Sciatic nerve (tissue), 2 donors: ENCODE measurements at places on chromosomes 16 and 17. TPM values are rescaled to one million over a fixed set of nuclear protein-coding genes. Genes with fewer than 3 reads are reported as not detected.
A peak's percentile ranks its signal among the peaks of the same experiment; 100 is the strongest.

GRCh38 chr16:81626181-81626674 is 152.9 kb upstream of the PLCG2 start:
- no peak for DNase-seq

DNA sequence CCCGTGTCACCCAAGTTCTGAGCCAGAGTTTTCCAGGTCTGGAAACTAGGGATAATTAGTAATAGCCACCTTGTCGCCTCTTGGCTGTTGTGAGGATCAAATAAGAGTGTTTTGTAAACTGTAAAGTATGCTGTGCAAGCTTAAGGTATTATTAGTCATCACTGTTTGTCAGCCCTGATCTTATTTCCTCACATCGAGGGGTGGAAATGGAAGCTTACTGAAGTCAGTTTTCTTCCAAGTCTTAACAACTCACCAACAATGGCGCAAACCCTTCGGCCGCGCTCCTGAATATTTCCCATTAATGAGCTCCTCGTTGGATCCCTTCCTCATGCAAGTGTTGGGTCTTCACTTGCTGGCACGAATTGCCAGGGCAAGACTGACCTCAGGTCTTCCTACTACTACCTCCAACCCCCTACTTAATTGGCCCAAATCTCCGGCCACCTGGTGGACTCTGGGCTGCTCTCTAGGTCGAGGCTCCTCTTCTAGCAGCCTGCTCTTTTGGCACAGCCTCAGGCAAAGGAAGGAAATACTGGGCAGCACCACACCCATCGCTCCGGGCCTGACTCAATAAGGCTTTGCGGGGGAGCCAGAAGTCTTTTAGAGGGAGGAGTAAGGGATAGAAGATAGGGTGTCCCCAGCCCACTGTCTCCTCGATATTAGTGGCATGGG is 885 bp upstream of the SLC35B1 start:
- DNase-seq = no peak

GRCh38 chr16:5349101-5349500 is 251.5 kb upstream of the EEF2KMT start:
- DNase-seq = no peak

GRCh38 chr16:19265380-19265930 is 20.1 kb upstream of the CLEC19A start:
- DNase-seq = no peak

DNA sequence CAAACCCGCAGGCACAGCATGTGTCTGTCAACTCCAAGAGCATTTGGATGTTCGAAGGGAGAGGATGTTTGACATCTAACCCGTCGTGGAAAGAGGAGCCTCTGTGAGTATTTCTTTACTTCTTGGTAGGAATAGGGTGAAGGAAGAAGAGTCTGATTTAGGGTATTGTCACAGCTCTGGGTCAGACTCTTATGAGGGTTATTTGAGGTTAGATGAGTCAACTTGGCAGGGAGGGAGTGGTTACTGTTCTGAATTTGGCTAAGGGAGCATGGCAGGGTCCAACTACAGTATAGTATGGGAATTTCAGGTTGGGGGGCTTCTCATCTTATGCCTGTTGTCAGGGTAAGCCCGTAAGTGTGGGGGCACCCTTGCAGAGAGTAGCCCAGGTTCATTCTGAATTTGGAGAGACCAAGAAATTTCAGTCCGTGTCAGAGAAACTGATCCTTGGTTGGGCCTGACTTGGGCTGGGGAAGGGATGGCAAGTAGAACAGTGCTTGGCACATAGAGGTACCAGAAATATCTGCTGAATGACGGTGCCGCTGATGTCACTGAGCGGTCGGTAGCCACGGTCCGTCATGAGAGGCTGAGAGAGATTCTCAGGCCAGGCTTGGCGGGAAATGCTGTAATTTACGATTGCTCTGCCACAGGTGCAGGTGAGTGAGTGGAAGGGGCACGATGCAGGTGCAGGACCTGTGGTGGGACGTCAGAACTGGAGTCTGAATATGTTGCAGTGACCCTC is 43.2 kb downstream of the MYH3 start:
- no peak for DNase-seq

GRCh38 chr16:75909746-75910145 is 183.5 kb upstream of the CPHXL start:
- no peak for DNase-seq

- no peak for DNase-seq
Observed at GRCh38 chr17:80698297-80698696, 153.7 kb downstream of the RPTOR start.

DNA sequence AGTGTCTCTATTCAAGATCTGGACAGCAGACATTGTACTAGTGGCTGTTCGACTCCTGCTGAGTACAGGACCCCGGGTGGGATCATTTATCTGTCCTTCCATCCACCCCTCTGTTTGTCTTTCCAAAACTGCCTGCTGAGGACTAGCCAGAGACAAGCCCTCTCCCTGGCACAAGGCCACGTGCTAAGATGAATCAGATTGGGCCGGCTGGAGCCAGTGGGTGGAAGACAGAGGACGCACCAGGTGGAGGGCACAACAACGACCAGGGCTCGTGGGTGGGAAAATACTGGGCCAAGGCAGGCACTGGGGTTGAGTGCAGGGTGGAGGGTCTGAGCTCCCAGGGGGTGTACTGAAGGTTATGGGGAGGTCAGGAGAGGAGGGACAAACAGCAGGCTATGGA is 1.4 kb upstream of the CA7 start:
- DNase-seq = peak; percentile 54

- no peak for DNase-seq
Observed at GRCh38 chr16:67449336-67449735, 18.4 kb downstream of the HSD11B2 start.

GRCh38 chr16:27241658-27242057 is 26.9 kb downstream of the NSMCE1 start:
- DNase-seq = no peak

The PROCA1 gene
- total RNA-seq = 7.6 TPM

The BICDL2 gene
- 0.22 TPM for total RNA-seq

The KRTAP4-3 gene
- not detected for total RNA-seq

The RPL26 gene
- 1,229 TPM for total RNA-seq

The SYCE1L gene
- total RNA-seq = 3.9 TPM

The CHP2 gene
- 22.6 TPM for total RNA-seq

The TBX2 gene
- 42.4 TPM for total RNA-seq

The SKAP1 gene
- total RNA-seq = 7.4 TPM

The CIBAR2 gene
- not detected for total RNA-seq

The EMP2 gene
- 138 TPM for total RNA-seq
